HAP-1 (cell line): ENCODE measurements at places on chromosomes 1 and 21.

GRCh38 chr1:165855010-165855838 lies 27.8 kb downstream of the UCK2 start:
- no peak for DNase-seq

DNA sequence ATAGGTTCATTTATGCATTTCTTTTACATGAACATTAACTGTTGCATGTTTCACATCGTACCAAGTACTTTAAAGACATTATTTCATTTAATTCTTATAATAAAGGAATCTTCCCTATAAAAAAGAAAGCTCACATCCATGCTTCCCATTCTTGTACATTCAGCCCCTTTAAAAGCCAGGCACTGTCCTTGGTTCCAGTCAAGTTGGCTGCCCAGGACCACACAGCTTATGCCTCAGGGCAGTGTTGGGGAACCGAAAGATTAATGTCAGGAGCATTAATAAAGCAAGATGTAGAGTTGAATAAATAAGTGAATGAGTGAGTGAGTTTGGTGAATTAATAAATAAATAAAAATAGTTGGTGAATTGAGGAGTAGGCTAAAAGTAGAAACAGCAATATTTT lies 409.4 kb upstream of the DAB1 start:
- no peak for DNase-seq

DNA sequence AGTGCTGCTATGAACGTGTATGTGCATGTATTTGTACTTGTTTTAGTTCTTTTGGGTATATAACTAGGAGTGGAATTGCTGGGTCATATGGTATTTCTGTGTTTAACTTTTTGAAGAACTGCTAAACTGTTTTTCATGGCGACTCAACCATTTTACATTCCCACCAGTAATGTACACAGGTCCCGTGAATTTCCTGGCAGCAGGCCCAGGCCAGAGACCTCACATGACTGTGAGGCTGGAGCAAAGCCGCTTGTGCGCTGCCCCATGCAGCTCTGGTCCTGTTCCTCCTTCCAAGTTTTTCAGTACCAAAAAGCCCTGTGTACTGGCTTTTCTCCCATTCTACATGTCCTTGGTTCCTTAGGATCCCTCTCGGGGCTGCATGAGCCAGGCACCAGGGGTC lies 29.6 kb downstream of the ACOT11 start:
- no peak for DNase-seq

DNA sequence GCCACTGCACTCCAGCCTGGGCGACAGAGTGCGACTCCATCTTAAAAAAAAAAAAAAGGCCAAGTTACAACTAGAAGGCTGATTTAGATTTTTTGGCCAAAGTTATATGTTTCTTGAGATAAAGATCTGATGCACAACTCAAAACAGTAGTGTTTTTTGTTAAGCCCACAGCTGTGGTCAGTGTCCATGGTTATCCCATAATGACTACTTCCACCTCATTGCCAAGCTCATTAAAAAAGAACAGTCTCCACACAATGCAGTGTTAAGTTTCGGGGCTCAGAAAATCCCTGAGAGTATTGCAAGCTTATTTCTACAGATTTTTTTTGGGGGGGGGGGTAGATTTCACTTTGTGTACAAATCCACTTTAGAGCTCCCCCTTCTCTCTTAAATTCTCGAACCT lies 120.5 kb downstream of the RUNX1 start:
- DNase-seq: no peak

DNA sequence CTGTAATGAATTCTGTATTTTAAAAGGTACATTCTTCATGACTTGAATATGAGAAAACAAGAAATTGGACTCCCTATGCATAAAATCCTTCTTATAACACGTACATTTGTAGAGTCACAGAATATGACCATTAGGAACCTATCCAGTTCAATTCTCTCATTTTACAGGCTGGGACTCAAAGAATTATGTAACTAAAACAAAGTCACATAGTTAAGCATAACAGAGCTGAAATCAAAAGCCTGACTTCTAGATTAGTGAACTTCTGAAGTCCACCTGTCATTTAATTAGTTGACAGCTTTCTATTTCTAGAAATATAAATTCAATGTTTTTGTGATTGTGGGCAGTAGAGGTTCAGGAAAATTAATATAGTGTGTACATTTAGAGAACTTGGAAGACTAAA lies 20.3 kb upstream of the TTLL7 start:
- no peak for DNase-seq
